Stimulated activated effector memory CD8-positive, alpha-beta T cell treated with anti-CD3 and anti-CD28 coated beads, Interleukin-12 subunit alpha, Interleukin-12 subunit beta, amount 100 ng/mL, for 72 hours (primary cell): ENCODE measurements at places on chromosomes 7 and 10.
A peak's percentile ranks its signal among the peaks of the same experiment; 100 is the strongest.

- DNase-seq: no peak
Observed at GRCh38 chr10:133458021-133458709, 4.4 kb downstream of the SCART1 start.

DNA sequence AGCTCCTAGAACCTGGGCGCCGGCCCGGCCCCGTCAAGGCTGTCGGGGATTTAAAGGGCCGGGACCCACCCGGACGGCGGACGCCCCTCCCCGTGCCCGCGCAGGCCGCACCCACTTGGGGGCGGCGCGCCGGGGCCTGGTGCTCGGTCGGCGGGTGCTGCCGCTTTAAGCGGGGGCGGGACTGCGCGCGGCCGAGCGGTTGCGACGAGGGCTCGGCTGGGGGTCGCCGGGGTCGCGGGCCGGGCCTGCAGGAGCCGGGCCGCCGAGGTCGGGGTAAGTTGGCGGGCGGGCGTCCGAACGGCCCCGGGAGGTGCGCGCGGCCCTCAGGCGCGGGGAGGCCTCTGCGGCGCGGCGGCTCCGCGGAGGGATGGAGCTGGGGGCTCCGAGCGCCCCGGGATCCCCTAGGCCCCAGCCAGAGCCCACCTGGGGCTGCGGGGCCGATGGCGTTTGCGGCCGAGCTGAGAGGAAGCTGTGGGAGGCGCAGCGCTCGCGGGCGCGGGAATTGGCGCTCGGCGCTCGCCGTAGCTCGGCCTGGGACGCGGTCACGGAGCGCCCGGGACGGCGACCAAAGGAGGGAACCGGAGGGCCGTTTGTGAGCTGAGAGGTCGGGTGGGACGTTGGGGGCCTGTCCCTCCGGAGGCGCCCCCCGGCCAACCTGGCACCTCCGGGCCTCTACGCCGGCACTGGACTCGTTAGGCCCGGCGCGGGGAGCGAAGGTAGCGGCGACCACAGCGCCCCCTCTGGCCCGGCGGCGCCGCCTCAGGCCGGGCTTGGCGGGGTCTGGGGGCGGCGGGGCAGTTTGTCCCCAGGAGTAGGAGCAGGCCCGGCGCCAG is at the start of gene TRRAP:
TSS of gene TRRAP (plus strand) at position 168 of the 833 bp plus-strand sequence. CDS start 2,619 bp downstream, outside the sequence.
- DNase-seq: peak; percentile 89

DNA sequence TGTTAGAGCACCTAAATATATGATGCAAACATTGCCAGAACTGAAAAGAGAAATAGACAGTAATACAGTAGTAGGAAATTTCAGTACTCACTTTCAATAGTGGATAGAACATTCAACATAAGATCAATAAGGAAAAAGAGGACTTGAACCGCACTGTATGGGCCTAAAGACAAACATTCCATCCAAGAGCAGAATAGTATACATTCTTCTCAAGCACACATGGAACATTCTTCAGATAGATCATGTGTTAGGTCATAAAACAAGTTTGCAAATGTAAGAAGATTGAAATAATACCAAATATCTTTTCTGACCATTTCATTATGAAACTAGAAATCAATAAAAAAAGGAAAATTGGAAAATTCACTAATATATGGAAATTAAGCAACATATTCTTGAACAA is 185.4 kb upstream of the FOXP2 start:
- no peak for DNase-seq

DNA sequence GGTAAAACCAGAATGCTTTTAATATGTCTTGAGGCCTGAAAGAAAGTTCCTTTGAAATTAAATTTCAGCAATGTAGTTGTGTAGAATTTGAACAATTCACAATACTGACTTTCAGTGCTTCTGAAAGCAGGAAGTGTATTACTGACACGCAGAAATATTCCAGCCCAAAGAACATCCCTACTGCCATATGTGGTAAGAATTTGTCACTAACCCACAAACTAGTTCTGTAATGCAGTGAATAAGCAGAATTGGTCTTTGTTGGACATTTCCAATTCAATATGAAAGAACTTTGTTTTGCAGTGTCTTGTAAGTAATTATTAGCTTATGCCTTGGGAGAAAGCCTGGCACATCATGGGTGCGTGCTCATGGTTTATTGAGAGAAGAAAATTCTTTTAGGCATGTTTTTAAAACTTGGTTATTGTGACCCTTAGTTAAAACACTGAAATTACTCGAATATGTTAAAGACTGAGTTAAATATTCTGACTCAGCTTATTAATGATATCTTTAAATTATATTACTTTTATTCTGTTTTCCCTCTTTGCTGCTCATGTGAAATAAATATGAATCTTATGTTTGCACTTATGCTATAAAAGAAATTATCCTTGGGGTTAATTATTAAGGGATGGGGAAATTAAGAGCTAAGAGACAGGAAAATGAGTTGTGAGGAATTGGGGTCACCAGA is 33.4 kb downstream of the PTPN12 start:
- no peak for DNase-seq

DNA sequence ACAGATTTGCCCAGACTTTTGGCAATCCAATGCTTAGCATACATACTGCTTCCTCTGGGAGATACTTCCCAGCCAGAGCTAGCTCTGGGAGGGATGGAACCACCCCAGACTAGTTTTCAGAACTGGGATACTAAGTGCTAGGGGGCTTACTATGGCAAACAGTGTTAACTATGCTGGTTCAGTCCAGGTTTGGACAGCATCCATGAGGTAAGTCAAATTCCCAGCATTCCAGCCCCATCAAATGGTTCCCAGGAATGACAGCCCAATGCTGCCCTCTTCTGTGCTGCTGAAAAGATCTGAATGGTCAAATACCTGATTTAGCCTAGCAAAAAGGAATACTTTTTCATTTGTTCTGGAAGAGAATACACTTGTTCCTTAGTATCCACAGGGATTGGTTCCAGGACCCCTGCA is 141.7 kb upstream of the CCDC6 start:
- DNase-seq: no peak

DNA sequence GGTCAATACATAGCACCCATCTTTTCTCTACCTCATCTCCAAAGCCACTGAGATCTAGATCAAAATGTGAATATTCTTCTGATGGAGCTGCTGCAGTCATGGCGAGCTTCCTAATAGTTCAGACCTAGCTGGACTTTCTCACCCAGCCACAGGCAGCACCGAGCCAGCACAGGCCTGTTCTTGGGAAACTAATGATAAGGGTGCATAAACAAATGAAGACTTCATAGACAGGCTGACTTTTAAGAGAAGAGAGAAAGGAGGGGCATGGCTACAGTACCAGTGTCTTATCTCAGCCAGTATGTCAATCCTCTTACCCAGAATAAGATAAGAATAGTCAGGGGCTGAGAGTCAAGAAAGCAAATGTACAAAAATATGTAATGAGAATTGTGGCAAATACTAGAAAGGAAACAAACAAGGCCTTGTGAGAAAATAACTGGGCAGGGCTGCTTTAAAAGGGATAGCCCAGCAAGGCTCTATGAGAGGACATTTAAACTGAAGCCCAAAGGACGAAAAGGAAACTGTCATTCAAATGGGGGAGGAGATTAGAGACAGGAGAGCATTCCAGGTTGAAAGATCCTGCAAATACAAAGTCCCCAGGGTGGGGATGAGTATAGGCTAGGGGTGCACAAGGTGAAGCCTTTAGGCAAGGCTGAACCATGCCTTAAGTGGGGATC is 21.8 kb upstream of the CDK14 start:
- DNase-seq: no peak
